ENCODE measurements at places on chromosomes 1 and 21.

DNA sequence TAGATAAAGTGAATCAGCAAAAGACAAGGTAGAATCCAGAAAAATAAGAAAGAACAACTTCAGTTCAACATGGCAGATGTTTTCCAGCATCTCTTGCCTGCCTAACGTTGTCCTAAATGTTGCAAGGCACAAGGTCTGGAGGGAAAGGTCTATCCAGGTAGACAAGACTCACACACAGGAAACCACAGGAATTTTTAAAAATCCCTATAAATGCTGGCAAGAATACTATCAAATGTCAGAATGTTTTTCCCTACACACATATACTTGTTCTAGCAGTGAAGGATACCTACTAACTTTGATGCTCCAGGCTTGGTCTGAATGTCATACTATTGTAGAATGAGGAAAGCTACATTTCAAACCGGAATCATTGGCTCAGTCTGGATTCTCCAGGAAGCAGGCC, 10.6 kb downstream of the GJA5 start:
- DNase-seq, result no peak

DNA sequence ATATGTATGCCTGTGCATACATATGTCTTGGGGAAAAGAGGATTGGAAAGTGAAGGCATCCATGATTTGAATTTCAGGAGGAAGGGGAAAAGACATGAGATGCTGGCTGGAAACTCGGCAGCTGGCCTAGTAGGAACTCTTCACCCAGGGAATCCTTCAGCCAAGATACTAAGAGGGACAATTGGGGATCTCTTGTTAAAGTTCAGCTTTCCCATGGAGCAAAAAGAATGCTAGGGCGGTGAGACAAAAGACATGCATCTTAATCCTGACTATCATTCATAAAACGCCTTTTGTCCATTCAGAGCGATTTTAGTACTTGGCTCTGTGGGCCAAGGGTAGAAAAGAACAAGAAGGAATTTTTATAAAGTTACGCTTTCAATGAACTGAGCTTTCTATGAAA, 20.5 kb downstream of the PDPN start:
- no peak for DNase-seq

DNA sequence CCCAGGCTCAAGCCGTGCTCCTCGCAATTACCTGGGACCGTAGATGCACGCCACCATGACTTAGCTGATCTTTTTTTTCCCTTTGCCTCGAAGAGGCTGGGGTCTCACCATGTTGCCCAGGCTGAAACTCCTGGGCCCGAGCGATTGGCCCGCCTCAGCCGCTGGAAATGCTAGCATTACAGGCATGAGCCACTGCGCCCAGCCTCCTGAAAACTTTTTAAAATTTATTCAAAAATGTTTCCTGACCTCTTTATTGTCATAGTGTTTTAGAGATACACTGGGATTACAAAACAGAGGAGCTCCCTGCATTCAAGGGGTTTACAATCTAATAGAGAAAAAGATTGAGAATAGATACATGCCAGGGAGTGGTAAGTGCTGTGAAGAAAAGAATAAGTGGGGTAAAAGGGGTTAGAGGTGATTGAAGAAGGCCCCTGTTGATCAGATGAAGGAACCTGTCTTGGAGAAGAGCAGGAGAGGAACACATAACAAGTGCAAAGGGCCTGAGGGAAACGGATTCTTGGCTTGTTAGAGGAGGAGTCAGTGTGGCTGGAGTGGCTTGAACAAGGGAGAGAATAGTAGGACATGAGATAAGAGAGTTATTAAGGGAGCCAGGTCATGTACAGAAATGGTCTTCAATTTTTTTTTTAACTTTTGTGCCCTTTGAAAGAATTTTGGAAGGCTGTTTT, 1.7 kb upstream of the TRIM33 start:
- DNase-seq, result no peak

- no peak for DNase-seq
Observed at GRCh38 chr1:54255026-54255702, 55.2 kb downstream of the MRPL37 start.

GRCh38 chr21:27466140-27466539, 499.3 kb upstream of the ADAMTS5 start:
- no peak for DNase-seq

DNA sequence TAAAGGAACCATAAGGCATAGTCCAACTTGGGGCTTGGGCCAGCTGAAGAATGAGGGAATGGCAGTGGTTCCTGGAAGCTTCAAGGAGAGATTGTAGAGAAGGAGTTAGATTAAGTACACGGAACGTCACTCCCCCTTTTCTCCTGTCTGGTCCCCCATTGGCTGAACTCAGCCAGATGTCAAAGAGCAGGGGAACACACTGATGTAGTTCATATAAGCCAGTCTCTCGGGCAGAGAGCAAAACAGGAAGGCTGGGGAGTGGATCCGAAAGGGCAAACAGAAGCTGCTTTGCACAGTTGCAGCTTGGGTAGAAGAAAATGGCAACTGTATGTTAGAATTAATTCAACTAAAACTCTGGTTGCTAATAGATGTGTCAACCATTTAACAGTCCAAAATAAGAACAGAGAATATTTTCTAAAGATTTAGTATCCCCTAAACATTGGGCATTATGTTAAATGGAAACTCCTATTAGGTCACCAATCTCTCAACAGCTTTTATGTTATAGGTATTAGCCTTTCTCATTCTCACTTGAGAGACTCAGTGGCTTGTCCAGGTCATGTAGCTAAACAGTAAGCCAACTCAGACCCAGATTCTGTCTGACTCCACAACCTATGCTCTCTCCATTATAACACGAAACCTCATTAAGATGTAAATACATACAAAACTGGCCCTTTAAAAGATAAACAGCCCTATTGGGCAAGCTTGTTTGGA, 600.7 kb upstream of the USP24 start:
- DNase-seq, result no peak

DNA sequence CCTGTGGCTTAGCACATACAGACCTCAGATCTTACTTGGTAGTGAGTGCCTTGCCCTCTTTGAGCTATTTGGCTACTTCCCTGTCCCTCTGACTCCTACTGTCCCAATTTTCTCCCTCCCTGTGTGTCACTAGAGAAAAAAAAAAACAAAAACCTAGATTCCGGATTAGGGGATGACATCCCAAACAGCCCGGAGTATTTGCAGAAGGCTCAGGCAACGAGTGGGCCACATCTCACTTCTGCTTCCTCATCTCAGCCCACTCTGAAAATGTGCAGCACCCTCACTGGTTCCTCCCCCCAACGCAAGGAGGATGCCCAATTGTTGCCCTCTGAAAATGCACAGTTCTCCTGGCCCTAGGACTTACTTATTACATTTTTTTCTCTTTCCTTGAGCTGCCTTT, 4.9 kb downstream of the NHLH1 start:
- DNase-seq, result no peak

DNA sequence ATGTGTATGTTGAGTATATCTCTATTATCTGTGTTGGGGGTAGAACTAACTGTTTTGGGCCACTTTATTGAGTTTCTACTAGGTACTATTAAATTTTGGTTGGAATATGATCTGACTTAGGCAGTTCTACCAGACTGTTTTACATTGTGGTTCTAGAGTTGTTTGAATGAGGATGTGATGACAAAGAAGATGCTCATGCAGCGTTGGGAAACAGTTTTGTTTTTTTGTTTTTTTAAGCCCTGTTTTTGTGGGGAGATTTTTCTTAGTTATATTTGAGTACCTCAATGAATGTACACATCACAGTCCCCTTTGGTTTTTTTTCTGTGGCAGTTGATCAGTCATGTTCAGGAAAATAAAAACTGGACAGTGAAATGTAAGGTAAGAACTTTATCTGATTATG, 40.1 kb downstream of the TMED5 start:
- DNase-seq, result no peak

DNA sequence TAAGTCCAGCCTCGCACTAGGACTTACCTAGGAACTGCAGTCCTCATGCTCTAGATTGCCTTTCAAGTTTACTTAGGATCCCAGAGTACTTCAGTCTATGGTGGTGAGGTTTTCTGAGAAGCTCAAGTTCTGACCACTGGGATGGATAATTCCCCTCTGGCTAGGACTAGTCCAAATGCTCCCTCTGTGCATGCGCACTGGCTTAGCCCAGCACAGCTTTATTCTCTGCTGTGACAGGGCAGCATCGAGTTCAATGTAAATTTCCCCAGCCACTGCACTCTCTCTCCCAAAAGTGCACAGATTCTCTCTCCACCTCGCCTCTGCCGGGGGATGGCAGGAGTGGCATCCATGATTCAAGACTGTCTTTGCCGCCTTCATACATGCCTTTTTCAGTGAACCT, 241.6 kb downstream of the ZNF326 start:
- no peak for DNase-seq

GRCh38 chr1:55699228-55699627, 484.1 kb upstream of the USP24 start:
- DNase-seq, result no peak

Data from bone marrow (tissue), 2 donors.